ENCODE measurements at places on chromosomes 4 and X. TPM values are rescaled to one million over a fixed set of nuclear protein-coding genes. Genes with fewer than 3 reads are reported as not detected.

DNA sequence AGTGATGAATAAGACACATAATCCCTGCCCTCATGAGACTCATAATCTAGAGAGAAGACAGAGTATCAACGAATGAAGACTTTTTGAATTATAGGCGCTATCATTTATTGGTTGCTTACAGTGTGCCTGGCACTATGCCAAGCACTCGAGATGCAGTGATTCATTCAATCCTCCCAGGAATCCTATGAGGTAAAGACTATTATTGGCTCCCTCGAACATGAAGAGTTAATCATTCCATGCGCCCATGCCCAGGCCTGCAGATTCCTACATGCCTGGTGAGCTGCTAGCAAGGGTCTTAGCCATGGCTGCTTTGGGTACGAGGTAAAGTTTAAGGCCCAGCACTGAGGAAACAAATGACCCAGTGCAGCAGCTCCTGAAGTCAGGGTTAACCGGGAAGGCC lies 47.0 kb downstream of the TEX13B start:
- no peak overlapping the region for H3K27ac ChIP-seq
- H3K27me3 ChIP-seq = peaks cover 9% of the 10 kb centered on the region
- H3K4me3 ChIP-seq = no peak overlapping the region
- no peaks in the 10 kb centered on the region for H3K36me3 ChIP-seq

GRCh38 chr4:48409203-48409602 lies 67.9 kb downstream of the SLAIN2 start:
- peaks cover 13% of the 10 kb centered on the region for H3K36me3 ChIP-seq
- H3K27me3 ChIP-seq = no peaks in the 10 kb centered on the region
- no peak for DNase-seq
- H3K27ac ChIP-seq = no peak overlapping the region
- no peaks in the 10 kb centered on the region for H3K4me1 ChIP-seq

DNA sequence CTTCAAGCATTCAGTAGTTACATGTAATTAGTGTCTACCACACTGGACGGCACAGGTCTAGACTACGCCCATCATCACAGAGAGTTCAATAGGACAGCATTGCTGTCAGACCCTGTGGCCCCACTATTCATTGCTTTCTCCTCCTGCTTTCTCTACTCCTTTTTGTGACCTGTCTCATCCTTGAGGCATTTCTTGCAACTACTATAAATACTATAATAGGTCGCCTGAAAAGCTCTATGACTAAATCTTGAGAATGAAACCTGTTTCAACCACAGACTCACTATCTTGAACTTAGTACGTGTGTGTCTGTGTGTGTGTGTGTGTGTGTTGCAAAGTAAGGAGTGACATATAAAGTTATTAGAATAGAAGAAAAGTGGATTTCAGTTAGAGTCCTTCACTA lies 252.9 kb upstream of the KLF3 start:
- no peak for DNase-seq
- peaks cover 15% of the 10 kb centered on the region for H3K4me1 ChIP-seq
- H3K4me3 ChIP-seq = no peak overlapping the region
- H3K36me3 ChIP-seq = no peaks in the 10 kb centered on the region
- H3K27me3 ChIP-seq = no peaks in the 10 kb centered on the region

- peak overlapping the region; percentile 37 for H3K27ac ChIP-seq
- no peak for DNase-seq
- no peaks in the 10 kb centered on the region for H3K27me3 ChIP-seq
- H3K36me3 ChIP-seq = no peaks in the 10 kb centered on the region
- no peak overlapping the region for H3K4me3 ChIP-seq
These were observed 855.1 kb upstream of the INTU start for GRCh38 chr4:126777649-126778048.

The ASB12 gene
- total RNA-seq = 0.44 TPM

- H3K27me3 ChIP-seq = no peaks in the 10 kb centered on the region
- peak; percentile 24 for DNase-seq
- peaks cover 3% of the 10 kb centered on the region for H3K36me3 ChIP-seq
- no peak overlapping the region for H3K27ac ChIP-seq
- H3K4me3 ChIP-seq = no peak overlapping the region
These were observed 6.5 kb downstream of the PLCXD1 start for GRCh38 chrX:287670-288069.

DNA sequence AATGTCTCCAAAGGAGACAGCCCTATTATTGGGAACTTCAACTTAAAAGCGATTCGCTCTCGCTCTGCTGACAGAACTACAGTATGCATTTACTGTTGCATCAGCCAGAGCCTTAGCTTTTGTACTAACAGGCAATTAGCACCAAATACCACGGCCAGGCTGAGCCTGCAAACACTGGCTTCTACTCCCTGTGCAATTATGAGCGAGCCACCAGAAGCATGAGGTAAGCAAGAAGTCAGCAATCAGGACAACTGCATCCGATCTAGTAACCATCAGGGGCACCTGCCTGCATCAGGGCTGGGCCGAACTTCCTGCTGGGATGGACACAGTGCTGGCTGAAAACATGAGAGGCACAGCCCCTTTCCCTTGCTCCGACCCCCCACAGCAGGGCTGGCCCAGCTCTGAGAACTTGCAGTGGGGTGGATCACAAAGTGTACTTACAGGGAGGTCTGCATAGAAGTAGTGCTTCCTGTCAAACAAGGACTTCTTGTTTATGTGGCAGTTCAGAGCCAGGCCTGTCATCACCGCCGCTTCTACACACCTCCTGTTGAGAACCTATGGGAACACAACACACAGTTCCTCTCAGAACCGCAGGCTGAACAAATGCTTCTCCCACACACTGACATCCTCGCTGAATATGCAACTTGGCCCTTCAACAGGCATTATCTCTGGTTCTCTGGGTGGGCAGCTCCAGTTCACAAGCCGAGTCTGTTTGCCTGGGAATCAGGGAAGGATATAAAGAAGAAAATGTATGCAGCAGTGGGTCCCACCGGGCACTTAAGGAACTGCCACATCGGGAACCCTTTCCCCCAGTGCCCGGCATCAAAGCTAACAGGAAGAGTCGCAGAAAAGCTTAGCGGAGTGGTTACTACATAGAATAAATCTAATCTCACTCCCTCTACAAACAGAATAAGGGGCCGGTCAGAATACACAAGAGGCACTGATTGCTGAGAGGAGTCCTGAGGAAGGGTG lies 41.5 kb downstream of the GATB start:
- H3K36me3 ChIP-seq = peaks cover 2% of the 10 kb centered on the region

DNA sequence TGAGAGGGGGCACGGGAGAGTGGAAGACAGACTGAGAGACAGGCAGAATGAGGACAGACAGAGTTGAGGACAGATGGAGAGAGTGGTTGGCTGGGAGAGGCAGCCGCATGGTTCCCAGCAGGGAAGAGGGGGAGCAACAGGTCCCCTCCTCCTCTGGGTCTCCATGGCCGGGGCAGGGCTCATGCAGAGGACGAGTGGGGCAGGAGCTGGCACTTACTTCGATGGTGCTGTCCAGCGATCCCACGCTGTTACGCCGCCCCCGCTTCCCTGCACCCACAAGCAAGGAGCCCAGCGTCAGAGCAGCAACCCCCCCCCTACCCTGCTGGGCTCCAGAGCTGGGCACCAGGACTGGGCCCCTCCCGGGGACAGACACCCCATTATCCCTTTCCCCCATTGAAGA lies 10.6 kb upstream of the KDM5C start:
- no peaks in the 10 kb centered on the region for H3K4me1 ChIP-seq
- peaks cover 3% of the 10 kb centered on the region for H3K36me3 ChIP-seq
- no peak overlapping the region for H3K4me3 ChIP-seq
- no peak overlapping the region for H3K27ac ChIP-seq
- no peak for DNase-seq
